Activated naive CD4-positive, alpha-beta T cell treated with anti-CD3 and anti-CD28 coated beads, Interleukin-2, amount 10 ng/mL, durations not matched to agents 5 hours and 36 hours (primary cell): ENCODE measurements at places on chromosomes 7 and 10. TPM values are rescaled to one million over a fixed set of nuclear protein-coding genes. Genes with fewer than 3 reads are reported as not detected.

ZNF12 gene
- total RNA-seq: 28.9 TPM

IL15RA gene
- total RNA-seq: 16.5 TPM

FGL2 gene
- 1.1 TPM for total RNA-seq

FIGNL1 gene
- 27.2 TPM for total RNA-seq

LRRN3 gene
- 257 TPM for total RNA-seq

PTPN20 gene
- total RNA-seq: 0.70 TPM

PTPRN2 gene
- 2.3 TPM for total RNA-seq

ITGB8 gene
- not detected for total RNA-seq

ENO4 gene
- not detected for total RNA-seq

UCN3 gene
- total RNA-seq: not detected

GHRHR gene
- not detected for total RNA-seq

LHFPL3 gene
- not detected for total RNA-seq
